ENCODE measurements at places on chromosomes 7 and 10.

DNA sequence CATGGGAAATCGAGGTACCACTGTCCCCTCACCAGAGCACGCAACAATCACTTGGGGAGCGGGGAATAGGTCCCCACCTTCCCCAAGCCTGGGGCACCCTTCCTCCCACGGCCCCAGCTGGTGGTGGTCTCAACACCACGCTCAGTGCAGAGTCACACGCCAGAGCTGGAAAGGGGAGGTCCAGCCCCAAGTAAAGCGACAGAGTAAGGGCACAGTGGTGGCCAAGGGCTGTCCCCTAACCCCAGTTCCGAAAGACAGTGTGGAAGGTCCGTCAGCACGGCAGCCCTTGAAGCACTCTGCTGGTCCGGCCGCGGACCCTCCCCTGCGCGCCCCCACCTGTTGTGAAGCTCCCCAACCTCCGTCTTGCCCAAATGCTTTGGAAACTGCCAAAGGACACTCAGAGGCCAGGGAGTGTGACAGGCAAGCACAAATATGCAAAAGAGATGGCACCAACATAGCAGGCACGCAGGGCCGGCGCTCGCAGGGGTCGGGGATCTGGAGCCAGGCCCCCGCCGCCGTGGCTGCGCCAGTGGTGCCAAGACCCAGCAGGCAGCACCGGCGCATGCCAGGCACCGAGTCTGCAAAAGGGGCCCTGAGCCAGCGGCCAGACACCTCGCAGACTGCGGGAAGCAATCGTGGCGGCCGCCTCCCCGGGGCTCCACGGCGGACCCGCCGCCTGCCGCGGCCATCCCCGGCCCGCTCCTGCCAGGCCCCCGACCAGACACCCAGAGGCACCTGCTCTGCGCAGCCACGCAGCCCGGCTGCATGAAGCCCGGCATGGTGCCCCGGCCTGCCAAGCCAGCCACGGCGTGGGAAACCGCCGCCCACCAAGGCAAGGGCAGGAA lies 51.6 kb upstream of the SRRM3 start:
- no peak for DNase-seq

DNA sequence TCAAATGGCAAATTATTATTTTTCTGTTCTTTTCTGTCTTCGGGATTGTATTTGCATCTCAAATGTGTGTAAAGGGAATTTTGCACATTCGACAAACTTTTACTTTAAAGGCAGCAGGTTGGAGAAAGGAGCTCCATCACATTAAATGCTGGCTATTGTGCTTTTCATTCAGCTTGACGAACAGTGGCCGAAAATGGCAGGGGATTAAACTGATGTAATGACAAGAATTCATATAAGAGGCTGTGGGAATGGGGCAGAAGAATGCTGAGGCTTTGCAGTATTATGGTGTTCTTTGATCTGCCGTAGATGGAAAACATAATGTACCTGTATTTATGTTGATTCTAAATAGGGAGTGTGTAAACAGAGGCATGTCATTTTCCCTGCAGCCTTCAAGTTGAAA lies 376.0 kb downstream of the LRMDA start:
- no peak for DNase-seq

- no peak for DNase-seq
These were observed 21.8 kb downstream of the RPA3 start for GRCh38 chr7:7696458-7697119.

GRCh38 chr7:118615-119391 lies 73.6 kb upstream of the FAM20C start:
- peak; percentile 69 for DNase-seq

GRCh38 chr7:36275735-36276284 lies 113.9 kb upstream of the ANLN start:
- DNase-seq, result no peak

GRCh38 chr7:159026271-159027055 lies 118.2 kb downstream of the VIPR2 start:
- DNase-seq, result no peak

DNA sequence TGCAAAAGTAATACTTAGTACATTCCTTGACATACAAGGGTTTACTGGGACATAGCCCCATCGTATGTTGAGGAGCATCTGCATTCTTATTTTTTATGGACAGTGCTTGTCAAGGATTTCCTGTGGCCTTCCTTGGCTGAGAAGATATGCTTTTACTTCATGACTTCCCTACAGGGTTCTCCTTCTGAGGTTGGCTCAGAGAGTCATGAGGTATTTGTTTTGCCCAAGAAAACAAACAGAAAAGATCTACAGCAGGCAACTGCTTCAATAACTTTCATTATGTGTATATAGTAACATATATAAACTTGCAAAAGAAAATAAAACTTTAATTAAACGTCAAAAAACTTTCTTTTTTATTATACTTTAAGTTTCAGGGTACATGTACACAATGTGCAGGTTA lies 577.2 kb upstream of the SEMA3D start:
- DNase-seq, result no peak

DNA sequence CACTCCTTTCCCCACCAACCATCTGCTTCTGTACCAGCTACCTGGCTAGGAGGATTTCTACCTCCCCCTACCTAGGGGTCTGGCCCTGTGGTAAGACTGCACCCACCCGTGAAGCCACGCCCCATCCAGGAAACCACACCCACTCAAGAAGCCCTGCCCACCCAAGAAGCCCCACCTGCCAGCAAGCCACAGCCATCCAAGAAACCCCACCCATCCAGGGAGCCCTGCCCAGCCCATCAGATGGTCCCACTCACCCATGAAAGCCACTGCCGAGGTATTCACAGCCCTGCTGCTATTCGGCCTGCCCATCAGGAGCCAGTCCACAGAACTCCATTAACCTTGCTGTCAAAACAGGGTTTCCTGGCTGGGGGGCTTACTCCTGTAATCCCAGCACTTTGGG lies 15.6 kb upstream of the MUC3A start:
- DNase-seq, result no peak

DNA sequence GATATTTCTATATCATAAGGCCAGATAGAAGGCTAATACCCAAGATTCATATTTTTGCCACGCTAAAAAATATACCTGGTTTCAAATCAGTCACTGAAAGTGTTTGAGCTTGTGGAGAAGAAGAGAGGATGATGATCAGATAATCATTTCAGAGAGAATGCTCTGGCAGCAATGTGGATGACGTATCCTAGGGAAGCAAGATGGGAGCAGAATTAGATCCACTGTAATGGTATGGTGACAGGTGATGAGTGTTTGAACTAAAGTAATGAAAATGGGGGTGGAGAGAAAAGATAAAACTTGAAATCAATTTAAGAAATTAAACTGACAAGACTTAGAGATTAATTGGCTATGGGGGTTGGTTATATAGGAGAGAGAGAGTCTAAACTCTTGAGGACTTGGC lies 42.7 kb upstream of the TMEM196 start:
- no peak for DNase-seq

- DNase-seq, result no peak
These were observed 44.6 kb upstream of the NAMPT start for GRCh38 chr7:106329408-106329807.

DNA sequence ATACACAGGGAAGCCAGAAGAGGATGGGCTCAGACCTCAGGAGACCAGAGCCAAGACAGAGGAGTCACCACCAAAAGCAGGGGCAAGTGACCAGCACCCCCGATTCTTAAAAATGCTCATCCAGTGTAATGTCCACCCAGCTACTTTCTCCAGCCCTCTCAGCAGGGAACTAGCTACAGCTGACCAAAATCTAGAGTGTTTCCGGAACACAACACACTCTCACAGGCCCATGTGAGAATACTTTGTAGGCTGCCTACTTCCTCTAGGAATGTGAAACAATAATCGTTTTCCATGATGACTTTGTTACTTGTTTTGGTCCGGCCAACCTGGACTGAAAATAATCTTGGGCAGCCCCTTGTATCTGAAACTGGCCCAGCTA lies 14.5 kb downstream of the PSAP start:
- peak; percentile 53 for DNase-seq

DNA sequence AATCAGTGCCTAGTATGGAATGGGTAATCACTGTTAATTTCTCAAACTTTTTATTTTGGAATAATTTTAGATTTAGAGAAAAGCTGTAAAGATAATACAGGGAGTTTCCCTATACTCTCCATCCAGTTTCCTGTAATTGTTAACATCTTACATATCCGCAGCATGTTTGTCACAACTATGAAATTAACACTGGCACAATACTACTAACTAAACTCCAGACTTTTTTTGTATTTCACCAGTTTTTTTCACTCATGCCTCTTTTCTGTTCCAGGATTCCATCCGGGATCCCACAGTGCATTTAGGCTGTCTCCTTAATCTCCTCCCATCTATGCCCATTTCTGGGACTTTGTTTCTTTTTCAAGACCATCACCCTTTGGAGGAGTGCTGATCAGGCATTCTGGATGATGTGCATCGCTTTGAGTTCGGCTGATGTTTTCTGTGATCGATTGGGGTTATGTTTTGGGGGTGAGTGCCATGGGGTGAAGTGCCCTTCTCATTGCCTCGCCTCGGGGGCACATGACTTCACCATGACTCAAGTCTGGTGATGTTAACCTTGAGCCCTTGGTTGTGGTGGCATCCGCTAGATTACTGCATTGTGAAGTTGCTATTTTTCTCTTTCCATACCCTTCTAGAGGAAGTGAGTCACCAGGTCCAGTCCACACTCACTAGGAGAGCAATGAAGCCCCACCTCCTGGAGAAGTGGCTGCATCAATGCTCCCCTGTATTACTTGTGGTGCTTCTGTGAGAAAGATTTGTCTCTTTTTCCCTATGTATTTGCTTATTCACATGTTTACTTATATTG lies 43.9 kb upstream of the GRB10 start:
- DNase-seq, result peak; percentile 73

- DNase-seq, result no peak
These were observed 353.1 kb upstream of the LRRTM3 start for GRCh38 chr10:66572700-66573099.

DNA sequence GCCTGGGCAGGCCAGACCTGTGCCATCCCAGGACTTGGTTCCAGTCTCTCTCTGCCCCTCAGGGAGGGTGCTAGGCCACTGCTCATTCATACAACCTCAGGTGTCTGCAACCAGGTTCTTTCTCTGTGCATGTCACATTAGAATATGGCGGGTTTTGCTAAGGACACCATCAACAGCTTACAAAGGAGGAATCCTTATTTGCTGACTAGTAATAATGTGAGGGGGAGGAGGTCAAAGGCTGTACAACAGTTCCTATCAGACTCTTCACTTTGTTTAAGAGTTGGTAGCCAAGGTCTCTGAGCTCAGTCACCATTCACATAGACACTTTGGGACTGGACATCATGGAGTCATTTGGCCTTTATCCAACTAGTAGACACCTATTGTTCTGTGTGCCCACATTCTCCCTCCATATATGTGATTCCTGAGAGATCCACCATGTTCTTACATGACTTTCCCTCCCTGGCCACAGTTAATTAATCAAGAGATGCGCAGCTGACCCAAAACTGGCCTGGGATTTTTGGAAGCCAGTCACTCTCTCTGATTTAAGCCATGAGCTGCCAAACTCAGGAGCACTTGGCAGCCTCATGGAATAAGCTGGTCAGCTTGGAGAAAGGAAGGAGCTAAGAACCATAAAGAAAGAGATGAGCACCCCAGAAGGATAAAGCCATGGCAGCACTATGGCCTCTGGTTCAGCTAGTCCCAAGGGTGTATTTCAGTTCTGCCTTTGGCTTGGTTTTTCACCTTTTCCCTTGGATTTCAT lies 51.2 kb downstream of the DPCD start:
- no peak for DNase-seq

DNA sequence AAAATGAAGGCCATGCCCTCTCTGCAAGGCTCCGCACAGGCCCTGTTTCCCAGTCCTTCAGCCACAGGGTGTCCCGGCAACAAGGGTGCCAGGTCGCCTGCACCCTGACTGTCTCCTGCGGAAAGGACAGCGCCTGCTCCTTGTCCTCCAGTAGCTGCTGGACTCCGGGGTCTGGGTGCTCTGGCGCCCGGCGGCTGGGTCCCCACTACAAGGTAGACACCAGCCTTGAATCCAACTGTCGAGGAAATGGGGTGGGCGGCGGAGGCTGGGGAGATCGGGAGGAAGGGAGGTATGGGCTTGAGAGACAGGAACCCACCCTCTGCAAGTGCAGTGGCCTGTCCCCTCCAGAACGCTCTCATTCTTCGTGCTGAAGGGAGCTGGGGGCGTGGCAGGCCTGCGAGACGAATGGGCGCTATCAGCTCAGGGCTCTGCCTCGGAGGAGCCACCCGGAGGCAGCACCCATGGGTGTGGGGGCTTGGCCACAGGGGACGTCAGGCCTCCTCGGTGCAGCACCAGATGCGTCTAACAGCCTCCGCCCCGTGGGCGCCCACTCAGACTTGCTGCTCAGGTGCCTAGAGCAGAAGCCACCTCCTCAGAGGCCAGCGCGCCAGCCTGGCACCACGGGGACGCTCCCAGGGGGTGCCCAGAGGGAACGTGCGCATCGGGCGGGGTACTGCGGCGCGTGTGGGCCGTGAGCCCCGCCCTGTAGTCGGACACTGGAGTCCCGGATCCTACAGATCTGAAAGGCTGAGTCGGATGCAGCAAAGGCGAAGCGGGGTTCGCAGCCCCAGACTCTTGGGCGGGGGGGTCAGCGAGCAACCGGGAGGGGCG lies 15.6 kb downstream of the ADAM8 start:
- DNase-seq, result peak; percentile 64

DNA sequence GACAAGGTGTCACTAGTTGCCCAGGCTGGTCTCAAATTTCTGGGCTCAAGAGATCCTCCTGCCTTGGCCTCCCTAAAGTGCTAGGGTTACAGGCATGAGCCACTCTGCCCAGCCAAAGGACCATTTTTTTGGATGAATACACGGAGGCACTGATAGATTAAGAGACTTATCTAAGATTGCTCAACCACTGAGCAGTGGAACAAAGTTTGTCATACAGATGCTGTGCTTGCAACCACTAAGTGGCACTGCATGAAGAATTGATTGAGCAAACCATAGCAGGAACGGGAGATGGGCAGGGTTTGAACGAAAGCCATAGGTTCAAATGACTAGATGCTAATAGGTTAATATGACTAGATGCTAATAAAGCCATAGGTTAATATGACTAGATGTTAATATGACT lies 61.1 kb downstream of the EBLN1 start:
- no peak for DNase-seq

GRCh38 chr7:44639671-44640321 lies 33.4 kb downstream of the OGDH start:
- peak; percentile 62 for DNase-seq

DNA sequence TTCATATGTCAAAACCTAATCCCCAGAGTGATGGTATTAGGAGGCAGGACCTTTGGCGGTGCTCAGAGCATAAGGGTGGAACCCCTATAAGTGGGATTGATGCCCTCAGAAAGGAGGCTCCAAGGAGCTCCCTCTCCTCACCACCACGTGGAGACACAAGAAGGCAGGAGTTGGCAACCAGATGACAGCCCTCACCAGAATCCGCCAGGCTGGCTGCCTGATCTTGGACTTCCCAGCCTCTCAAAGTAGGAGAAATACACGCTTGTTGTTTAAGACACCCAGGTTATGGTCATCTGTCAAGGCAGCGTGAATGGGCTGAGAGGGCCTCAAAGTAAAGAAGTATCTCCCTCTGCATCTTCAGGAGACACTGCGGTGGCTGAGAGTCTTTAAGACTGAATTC lies 187.7 kb downstream of the TNS3 start:
- no peak for DNase-seq

- DNase-seq, result no peak
These were observed 23.8 kb upstream of the GLCCI1 start for GRCh38 chr7:7944619-7945282.

- DNase-seq, result no peak
These were observed 1.1 kb downstream of the ALOX5 start for GRCh38 chr10:45375101-45375500.

Data from suppressor macrophage treated with lipopolysaccharide for 4 hours (primary cell).